Effector memory CD4-positive, alpha-beta T cell (primary cell): ENCODE measurements at places on chromosomes 5 and 9.

DNA sequence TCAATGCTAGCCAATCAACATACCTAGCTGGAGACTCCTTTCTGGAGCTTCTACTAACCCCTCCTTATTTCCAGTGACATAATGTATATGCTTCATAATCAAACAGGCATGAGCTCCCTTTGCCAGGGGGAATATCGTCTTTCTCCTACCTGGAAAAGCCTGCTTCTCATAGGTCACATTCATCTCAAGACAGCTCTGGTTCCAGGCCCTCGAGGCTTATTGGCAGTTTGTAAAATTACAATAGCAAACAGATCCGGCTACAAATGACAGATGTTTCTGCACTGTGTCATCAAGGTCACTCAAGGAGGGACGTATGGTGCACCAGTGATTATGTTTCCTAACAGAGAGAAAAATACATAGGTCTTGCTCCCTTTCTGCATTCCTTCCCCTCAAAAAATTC lies 140.0 kb downstream of the SAXO1 start:
- no peaks in the 10 kb centered on the region for H3K36me3 ChIP-seq
- no peak overlapping the region for H3K27ac ChIP-seq
- H3K4me3 ChIP-seq: no peak overlapping the region

DNA sequence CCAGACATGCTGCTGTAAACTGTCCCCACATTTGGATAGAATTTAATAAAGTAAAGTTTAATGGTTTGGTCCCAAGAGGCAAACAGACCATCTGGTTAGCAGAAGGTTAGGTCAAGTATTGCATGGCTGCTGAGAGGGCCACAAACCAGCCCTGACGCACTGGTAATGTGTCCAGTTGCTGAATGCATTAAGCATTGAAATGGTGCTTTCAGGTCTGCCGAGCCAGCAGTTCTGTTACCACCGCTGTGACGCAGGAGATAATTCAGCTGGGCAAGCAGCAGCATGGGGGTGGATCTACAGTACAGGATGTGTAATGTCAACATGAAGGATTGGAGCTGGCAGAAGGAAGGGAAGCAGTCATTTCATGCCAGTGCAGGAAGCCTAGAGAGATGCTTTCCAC lies 16.0 kb downstream of the ZNF462 start:
- no peak overlapping the region for H3K4me3 ChIP-seq
- no peaks in the 10 kb centered on the region for H3K4me1 ChIP-seq
- no peaks in the 10 kb centered on the region for H3K36me3 ChIP-seq
- no peaks in the 10 kb centered on the region for H3K27me3 ChIP-seq
- H3K27ac ChIP-seq: no peak overlapping the region

DNA sequence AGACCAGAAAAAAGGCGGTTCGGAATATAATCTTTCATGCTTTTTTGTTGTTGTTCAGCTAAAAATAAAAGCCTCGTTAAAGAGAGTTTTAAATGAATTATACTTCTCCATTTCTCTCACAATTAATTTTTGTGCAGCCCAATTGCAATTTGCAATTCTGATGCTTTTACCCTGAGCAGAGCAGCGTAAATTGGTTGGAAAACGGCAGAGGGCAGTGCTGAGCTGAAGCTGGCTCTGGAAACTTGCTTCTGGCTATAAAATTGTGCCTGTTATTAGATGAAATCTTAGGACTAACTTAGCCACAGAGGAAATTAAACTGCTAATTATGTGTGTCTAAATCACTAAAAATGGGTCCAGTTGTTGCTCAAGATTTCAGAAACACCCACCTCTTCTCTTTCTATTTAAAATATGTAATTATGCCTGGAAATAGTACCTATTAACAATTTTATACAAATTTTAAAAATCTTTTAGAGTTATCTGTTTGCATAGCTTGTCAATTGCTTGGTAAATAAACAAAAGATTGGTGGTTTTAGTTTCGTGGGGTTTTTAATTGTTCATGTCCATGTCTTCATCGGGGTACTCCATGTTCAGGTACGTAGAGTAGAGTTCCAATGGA lies 441.8 kb upstream of the TLE4 start:
- no peaks in the 10 kb centered on the region for H3K36me3 ChIP-seq
- no peaks in the 10 kb centered on the region for H3K4me1 ChIP-seq
- no peak for DNase-seq
- H3K27ac ChIP-seq: no peak overlapping the region
- H3K27me3 ChIP-seq: no peaks in the 10 kb centered on the region

- H3K4me3 ChIP-seq: no peak overlapping the region
- H3K36me3 ChIP-seq: no peaks in the 10 kb centered on the region
- H3K27me3 ChIP-seq: no peaks in the 10 kb centered on the region
- DNase-seq: no peak
Observed at GRCh38 chr5:145408048-145408341, 427.1 kb downstream of the PRELID2 start.

GRCh38 chr9:78132701-78133058 lies 101.1 kb upstream of the GNAQ start:
- no peaks in the 10 kb centered on the region for H3K4me1 ChIP-seq
- no peak overlapping the region for H3K27ac ChIP-seq
- no peaks in the 10 kb centered on the region for H3K27me3 ChIP-seq
- peak overlapping the region; percentile 41 for H3K4me3 ChIP-seq

DNA sequence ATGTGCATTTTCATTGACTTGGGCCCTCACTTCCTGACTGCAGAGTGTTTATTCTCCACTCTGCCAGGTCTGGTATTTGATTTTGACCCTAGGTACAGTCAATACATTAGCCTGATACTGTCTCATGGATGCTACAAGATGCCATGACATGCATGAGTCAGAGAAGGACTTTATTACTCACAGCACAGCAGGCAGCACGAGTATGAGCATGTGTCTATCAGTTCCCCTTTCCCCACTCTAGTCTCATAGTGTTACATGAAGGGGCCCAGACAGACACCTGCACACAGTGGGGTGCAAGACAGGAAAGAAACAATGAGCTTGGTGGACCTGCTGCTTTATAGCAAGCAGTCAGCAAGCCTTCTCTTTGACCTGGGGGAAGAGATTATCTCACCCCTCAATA lies 19.6 kb downstream of the ITGA2 start:
- DNase-seq: no peak
- no peaks in the 10 kb centered on the region for H3K36me3 ChIP-seq
- no peaks in the 10 kb centered on the region for H3K27me3 ChIP-seq
- H3K4me1 ChIP-seq: no peaks in the 10 kb centered on the region
- H3K27ac ChIP-seq: no peak overlapping the region

DNA sequence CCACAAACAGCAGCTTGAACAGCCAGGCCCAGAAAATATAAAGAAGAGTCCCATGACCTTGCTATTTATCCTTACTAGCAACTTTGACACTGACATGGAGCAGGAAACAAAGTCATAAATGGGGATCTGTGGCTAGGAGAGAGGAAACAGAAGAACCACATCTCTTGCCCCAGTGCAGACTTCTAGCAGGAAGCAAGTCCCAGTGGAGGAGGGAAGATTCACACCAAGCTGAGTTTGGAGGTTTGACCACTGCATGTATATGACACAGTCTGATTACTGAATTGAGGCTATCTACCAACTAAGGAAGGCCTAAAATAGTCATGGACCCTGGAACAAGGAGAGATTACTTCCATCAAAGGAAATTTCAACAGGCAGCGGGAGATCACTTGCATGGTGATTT lies 51.4 kb downstream of the CDH6 start:
- H3K27ac ChIP-seq: no peak overlapping the region
- no peaks in the 10 kb centered on the region for H3K4me1 ChIP-seq
- H3K36me3 ChIP-seq: no peaks in the 10 kb centered on the region
- DNase-seq: no peak
- no peak overlapping the region for H3K4me3 ChIP-seq

- H3K4me1 ChIP-seq: no peaks in the 10 kb centered on the region
- H3K36me3 ChIP-seq: no peaks in the 10 kb centered on the region
- H3K4me3 ChIP-seq: no peak overlapping the region
- no peaks in the 10 kb centered on the region for H3K27me3 ChIP-seq
Observed at GRCh38 chr9:107784235-107784958, 294.8 kb upstream of the KLF4 start.

GRCh38 chr9:81814794-81815464 lies 113.3 kb upstream of the SPATA31D4 start:
- no peaks in the 10 kb centered on the region for H3K36me3 ChIP-seq
- DNase-seq: no peak
- H3K4me1 ChIP-seq: no peaks in the 10 kb centered on the region
- H3K4me3 ChIP-seq: no peak overlapping the region
- H3K27me3 ChIP-seq: no peaks in the 10 kb centered on the region
